ENCODE measurements at places on chromosomes 12 and 14.

DNA sequence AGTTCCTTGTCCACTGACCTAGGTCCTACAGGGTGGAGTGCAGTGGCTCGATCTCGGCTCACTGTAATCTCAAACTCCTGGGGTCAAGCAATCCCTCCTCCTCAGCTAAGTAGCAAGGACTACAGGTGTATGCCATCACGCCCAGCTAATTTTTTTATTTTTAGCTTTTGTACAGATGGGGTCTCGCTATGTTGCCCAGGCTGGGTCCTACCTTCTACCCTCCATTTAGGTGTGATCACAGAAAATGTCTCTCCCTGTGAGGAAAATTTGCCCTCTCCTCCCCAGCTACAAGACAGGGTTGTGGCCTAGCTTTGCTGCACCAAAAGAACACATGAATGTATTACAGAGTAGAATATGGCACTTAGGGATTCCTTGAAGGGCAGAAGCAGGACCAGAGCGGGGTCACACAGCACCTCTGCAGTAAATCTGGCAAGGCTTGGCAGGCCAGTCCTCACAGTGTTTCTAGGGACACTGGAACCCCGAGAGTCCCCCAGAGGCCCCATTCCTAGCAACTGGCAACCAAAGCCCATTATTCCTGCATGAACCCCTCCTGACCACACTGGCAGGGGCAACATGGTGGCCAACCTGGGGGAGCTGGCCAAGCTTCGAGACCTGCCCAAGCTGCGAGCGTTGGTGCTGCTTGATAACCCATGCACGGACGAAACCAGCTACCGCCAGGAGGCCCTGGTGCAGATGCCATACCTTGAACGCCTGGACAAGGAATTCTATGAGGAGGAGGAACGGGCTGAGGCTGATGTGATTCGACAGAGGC, 2.0 kb upstream of the ENO2 start:
- no peak for DNase-seq

DNA sequence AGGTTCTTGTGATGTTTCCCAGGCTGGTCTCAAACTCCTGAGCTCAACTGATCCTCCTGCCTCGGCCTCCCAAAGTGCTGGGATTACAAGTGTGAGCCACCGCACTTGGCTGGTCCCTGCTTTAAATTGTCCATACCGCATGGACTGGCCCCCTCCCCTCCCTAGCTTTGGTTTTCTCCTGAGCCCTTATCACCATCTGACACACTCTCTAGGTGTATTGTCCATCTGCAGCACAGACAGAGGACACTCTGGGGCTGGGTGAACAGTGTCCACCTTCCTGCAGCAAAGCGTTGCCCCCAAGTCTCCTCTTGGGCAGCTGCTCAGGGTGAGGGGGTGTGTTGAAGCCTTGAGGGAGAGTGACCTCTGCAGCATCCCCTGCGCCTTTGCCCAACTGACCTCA, 36.0 kb upstream of the DLK1 start:
- DNase-seq: no peak

GRCh38 chr14:81605660-81606059, 72.0 kb upstream of the SEL1L start:
- no peak for DNase-seq

DNA sequence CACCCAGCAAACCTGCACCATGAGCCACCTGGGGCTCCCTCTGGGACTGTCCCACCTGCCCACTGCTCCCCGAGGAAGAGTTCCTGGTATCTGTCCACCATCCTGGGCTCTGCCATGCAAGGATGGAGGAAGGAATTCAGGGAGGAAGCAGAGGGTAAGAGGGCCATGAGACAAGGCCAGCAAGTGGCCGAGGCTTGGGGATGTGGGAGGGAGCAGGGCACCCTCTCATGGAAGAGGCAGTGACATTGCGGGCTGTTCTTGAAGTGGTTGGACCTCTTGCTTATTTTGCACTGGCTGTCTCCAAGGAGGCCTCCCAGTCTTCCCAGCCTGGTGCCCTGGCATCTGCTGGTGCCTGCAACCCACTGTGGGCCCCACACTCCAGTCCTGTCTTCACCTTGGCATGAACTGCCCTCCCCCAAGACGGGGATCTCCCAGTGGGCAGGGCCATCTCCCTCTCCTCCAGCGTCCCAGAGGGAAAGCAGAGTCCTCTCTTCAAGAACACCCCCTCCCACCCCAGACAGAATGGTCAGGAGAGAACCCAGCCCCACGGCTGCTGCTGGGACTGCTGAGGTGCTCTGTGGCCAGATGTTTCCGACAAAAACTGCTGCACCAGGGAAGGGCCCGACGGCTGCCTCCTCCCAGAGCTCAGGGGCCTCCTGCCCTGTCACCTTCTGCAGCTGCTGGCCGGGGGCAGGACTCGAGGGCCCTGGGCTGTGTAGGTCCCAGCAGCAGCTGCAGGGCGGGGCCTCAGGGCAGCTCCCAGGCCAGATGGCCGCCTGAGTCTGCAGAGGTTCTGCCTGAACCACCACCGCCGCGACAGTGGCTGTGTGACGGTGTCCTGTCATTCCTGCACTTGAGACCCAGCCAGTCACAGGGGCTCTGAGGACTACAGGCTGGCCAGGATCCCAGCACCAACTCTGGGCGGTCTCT, 1.8 kb upstream of the AKT1 start:
- DNase-seq: no peak

- no peak for DNase-seq
These were observed 862.2 kb upstream of the MDGA2 start for GRCh38 chr14:48537600-48537999.

- no peak for DNase-seq
These were observed 195.5 kb downstream of the KLHL28 start for GRCh38 chr14:44766285-44766684.

DNA sequence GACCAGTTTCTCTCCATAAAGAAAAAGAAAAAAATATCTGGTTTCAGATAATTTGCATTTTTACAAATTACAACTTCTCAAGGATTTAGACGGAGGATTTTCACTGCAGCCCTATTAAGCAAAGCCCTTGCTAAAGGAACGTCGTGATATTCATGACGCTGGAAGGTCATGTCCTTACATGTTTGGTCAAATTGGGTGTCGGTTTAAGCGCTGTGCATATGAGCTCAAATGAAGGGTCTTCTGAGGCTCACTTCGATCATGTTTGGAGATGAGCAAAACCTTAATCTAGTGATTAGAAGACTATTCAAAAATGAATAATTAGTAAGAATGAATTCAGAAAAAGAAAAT, 67.3 kb upstream of the USP15 start:
- no peak for DNase-seq
